BJ (cell line): ENCODE measurements at places on chromosomes 13 and 19. TPM values are rescaled to one million over a fixed set of nuclear protein-coding genes. Genes with fewer than 3 reads are reported as not detected.

DNA sequence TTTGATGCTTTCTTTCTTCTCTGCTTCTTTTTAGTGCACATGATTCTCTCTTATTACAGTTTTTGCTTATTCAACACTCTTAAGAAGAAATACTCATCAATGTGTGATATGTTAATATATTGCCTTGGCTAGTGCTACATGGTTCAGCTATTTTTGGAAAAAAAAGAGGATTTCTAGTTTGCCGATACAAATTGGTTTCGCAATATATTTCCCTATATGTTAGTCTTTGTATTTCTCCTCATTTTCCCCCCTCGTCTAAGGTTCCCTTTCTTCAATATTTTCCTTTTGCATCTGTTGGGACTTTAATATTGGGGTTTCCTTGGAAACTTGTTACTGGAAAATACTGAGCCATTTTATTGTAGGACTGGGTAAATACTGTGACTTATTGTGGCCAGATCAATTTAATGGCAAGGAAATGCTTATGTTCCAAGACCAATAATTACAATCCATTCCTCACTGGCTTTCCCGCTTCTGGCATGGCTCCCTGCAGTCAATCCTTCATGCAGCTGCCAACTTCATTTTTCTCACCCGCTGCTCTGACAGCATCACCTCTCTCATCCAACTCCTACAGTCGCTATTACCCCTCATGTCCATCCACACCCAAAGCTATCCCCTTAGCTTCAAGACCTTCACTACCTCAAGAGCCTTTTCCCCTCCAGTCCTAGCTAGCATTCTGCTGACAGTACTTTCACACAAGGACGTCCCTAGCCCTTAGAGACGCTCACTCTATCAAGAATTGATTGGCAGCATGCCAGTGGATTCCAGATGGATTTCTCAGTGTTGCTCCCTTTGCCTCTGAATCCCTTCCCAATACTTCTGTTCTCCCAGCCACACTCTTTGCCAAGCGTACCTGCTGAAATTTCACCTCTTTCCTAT lies 280.1 kb upstream of the TMTC4 start:
- DNase-seq = no peak

DNA sequence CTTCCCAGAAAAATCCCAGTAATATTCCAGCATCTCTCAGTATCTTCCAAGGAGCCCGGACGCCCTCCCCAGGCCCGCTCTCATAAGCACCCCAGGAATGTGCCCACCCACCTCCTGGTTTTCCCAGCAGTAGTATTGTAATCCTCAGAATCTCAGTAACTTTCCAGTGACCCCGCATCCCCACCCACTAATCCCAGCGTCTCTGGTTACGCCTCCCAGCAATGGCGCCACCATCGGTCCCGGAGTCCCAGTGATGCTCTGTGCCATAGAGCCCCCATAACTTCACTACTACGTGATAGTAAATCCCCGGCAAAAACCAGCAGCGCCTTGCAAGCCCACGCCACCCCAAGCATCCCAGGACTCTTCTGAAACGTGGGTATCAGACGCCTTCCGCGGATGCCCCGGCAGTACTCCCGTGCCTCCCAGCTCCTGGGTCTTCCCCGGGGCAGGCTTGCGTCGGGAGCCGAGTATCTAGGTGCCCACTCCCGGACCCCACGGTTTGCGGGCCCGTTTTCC lies 928 bp upstream of the PNPLA6 start:
- peak; percentile 56 for DNase-seq

DNA sequence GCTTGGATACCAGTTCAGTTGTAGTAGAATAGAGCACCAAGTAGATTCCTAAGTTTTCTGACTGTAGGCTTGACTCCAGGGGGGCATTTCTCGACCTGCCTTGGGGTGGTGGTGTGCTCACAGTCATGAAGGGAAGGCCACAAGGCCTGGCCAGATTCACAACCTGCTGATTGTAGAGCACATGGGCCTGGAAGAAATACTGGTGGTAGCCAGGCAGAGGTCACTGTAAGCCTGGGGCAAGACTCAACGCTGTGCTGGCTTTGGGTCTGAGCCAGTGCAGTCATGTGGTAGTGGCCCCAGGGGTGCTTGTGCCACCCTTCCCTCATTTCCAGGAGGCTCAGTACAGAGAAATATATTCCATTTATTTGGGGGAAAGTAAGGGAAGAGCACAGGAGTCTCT lies 832.3 kb upstream of the SLC10A2 start:
- DNase-seq = no peak

CCDC70 gene
- not detected in 2 replicates for polyA plus RNA-seq
